MG63 (cell line): ENCODE measurements at places on chromosomes 16 and 17. TPM values are rescaled to one million over a fixed set of nuclear protein-coding genes. Genes with fewer than 3 reads are reported as not detected.

GRCh38 chr17:48060249-48060648, 12.1 kb downstream of the NFE2L1 start:
- no peak for DNase-seq

- peak; percentile 38 for DNase-seq
Measured at GRCh38 chr17:2085648-2085949, 30.7 kb downstream of the HIC1 start.

GRCh38 chr16:17467923-17468540, 2.7 kb downstream of the XYLT1 start:
- peak; percentile 38 for DNase-seq

- DNase-seq, result no peak
Measured at GRCh38 chr17:4006745-4007211, 42.5 kb upstream of the ATP2A3 start.

DNA sequence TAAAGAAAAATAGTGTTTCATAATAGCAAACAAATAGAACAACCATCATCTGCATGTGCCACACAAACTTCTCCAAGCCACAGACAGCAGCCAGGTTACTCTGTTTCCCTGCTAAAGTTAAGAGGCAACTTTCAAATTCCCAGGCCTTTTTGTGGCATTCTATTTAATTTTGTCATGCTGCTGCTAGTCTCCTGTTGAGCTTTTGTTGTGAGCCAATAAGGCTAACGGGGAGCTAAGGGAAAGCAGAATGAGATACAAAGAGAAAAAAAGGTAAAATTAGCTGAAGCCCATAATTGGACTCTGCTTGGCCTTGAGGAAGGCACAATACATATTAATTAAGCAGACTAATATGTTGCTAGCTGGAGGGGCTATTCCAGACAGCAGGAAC, 74.7 kb upstream of the GNAO1 start:
- no peak for DNase-seq

- DNase-seq, result no peak
Measured at GRCh38 chr17:34201225-34201624, 53.9 kb upstream of the CCL2 start.

GRCh38 chr17:73706858-73707257, 62.6 kb upstream of the SDK2 start:
- DNase-seq, result no peak

DNA sequence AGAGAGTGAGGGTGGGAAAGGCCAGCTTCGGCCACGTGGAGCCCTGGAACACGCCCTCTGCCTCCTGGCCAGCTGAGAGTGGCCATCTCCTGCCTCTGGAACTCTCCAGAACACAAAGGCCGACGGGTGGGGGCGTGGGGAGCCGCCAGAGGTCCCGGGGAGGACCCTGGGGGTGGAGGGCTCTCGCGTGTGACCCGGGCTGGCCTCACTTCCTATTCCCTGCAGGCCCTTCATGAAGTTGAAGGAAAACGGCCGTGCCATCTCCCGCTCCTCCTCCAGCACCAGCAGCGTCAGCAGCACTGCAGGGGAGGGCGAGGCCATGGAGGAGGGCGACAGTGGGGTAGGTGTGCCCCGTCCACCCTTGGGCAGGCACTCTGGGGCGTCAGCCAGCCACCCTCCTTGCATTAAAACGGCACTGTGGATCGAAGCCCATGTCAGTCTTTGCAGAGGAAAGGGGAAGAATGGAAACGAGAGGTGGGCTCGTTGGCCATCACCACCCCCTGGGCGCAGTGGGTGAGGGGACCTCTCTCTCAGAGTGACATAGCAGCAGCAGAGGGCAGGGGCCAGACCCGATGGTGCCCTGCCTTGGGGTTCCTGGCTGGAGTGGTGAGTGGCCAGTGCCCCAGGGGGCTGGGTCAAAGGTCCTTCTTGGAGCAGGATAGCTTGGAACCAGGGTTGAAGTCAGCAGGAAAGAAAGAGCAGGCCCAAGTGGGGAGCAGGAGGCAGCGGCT, 37.1 kb downstream of the OR1D5 start:
- DNase-seq, result no peak

DNA sequence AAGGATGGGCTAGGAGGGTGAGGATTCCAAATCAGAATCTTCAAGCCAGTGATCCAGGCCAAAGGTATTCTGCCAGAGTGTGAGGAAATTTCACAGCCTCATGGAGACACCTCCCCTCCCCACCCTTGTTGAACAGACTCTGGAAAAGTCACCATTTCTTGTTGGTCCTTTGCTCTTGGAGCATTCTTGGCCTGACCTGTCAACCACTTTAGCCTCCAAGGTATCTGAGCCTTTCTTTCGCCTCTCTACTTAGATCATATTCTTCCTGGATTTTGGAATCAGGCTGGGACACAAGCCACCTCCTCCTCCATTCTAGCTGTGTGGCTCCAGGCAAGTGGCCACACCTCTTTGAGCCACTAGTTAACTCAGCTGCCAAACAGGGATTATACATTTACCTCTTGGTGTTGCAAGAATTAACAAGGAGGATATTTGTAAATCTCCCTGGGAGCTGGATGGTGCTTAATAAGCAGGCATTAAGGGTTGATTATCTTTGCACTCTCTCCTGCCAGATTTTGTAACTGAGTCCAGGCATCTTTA, 193.5 kb downstream of the WWOX start:
- DNase-seq, result no peak

GRCh38 chr16:84973776-84974523, 37.4 kb downstream of the ZDHHC7 start:
- no peak for DNase-seq

DNA sequence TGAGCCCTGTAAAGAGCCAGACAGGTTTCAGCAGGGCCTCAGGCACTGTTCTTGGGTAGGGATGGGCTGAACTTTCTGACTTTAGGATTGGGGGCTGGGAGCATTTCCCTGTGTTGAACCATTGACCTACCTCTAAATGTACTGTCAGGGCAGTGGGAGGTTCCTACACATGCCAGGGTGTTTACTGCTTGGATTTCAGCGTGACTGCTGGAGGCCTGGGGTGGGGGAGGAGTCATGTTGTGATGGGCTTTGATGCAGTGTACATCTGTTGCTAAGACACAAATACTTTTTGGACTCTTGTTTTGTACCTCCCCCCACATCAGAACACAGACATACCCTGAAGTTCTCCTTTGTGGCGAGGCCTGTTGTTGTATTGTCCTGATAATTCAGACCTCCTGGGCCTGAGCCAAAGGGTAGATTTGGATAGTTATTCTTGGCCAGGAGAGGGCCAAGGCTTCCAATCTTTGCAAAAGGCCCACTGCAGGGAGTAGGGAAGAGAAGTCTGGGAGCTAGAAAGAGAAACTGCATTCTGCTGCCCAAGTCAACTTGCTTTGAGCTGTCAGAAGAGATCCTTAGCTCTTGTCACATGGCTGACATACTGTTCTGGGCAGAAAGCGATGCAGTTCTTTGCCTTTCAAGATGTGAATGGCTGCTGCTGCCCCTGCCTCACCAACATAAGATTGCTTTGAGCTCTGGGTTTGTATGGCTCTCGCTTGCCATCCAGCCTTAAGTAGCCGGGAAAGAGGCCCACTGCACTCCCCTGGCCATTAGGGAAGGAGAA, 3.7 kb downstream of the NFE2L1 start:
- peak; percentile 79 for DNase-seq

- peak; percentile 32 for DNase-seq
Measured at GRCh38 chr16:29877266-29877961, 14.4 kb upstream of the CDIPT start.

The CDC27 gene
- total RNA-seq, result 117 and 128 TPM in 2 replicates

The PLA2G10 gene
- not detected in 2 replicates for total RNA-seq

The KRT20 gene
- not detected in 2 replicates for total RNA-seq

The PRSS27 gene
- 0.22 and 1.7 TPM in 2 replicates for total RNA-seq

The C17orf100 gene
- 1.9 and 2.9 TPM in 2 replicates for total RNA-seq
